Muscle of leg (tissue), 16 donors: ENCODE measurements at places on chromosomes 7 and 10. TPM values are rescaled to one million over a fixed set of nuclear protein-coding genes. Genes with fewer than 3 reads are reported as not detected.

DGKB gene
- polyA plus RNA-seq, result 0.63 TPM

HKDC1 gene
- polyA plus RNA-seq, result 0.12 TPM

NUPR2 gene
- not detected for polyA plus RNA-seq

GRCh38 chr10:88342733-88343310 is 240.3 kb downstream of the RNLS start:
- DNase-seq, result no peak

GRCh38 chr10:47317251-47317650 is 5.0 kb upstream of the GDF2 start:
- no peak for DNase-seq

- DNase-seq, result peak; percentile 5
Observed at GRCh38 chr7:156168434-156168833, 356.2 kb upstream of the SHH start.

DNA sequence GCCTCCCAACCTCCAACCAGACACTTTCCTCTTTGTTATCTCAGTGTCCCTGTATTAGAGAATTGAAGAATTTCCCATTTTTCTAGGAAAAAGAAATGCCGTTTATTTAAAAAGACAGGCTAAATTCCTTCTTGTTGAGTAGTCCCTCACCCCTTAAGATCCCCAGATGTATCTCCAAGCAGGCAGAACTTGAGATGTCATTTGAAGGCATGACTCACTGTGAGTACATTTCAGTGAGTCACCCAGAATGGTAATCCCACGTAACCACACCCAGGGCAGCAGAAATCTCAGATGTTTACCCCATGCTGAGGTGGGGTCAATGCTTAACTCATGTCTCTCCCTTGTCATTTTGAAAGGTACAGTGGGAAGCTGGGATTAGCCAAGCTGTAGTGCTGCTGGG is 4.4 kb downstream of the ZNF655 start:
- DNase-seq, result no peak

- no peak for DNase-seq
Observed at GRCh38 chr7:120799147-120799546, 58.8 kb downstream of the TSPAN12 start.

- DNase-seq, result no peak
Observed at GRCh38 chr7:148472406-148472805, 118.2 kb upstream of the C7orf33 start.

GRCh38 chr7:31056775-31057346 is 4.8 kb downstream of the ADCYAP1R1 start:
- DNase-seq, result no peak

GRCh38 chr10:114250716-114251115 is 11.7 kb downstream of the VWA2 start:
- DNase-seq, result no peak

DNA sequence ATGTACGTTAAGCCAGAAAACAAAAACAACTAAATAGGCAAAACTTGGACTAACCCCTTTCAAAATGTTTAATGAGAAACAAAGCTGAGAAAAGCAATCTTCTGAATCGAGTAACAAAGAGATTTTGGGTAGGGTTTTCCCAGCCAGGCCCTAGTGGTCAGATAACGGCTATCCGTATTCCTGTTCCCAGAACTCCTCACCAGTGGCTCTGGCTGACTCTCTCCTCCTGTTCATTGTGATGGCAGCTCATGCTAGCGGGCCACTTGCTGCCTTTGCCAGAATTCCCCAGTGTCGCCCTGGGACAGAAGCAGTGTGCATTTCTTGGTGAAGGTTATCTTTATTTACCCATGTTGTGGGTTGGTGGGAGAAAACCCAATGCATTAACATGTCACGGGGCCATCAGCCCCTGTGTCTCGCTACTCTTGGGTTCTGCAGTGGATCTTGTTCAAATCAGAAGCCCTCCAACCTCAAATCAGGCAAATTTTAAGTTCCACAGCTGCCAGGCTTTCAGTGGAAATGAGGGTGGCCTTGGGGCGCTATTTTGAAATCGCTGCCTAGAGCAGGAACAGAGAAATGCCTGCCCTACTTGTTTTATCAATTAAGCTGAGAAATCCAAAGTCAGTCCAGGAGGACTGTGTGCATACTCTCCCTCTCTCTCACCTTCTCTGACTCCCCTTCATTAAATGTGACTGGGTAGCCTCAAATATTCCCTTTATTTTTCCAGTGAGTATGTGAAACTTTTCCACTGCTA is 164.5 kb upstream of the NPVF start:
- no peak for DNase-seq

DNA sequence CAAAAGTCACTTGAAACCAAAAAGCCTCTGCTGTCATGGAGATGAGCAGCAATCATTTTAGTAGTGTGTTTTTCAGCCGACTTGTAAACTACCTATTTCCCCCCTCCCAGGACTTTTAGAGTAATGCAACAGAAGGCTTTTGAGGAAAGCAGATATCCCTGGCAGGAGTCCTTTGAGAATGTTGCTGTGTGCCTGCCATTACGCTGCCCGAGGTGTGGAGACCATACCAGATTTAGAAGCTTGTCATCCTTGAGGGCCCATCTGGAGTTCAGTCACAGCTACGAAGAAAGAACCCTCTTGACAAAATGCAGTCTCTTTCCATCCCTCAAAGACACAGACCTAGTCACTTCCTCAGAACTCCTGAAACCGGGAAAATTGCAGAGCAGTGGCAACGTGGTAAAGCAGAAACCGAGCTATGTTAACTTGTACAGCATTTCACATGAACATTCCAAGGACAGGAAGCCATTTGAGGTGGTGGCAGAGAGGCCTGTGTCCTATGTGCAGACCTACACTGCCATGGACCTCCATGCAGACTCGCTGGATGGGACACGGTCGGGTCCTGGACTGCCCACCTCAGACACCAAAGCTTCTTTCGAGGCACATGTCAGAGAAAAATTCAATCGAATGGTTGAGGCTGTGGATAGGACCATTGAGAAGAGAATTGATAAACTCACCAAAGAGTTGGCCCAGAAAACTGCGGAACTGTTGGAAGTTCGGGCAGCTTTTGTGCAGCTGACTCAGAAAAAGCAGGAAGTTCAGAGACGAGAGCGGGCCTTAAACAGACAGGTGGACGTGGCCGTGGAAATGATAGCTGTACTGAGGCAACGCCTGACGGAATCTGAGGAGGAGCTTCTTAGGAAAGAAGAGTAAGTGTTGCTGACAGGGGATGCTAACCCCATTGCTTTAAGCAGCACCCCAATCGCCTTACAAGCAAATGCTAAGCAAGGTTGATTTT is 2.2 kb downstream of the ZNF365 start:
- no peak for DNase-seq

- DNase-seq, result no peak
Observed at GRCh38 chr7:119903085-119903484, 369.9 kb upstream of the KCND2 start.

GRCh38 chr7:117582219-117582704 is 102.4 kb downstream of the CFTR start:
- peak; percentile 0 for DNase-seq
